ENCODE measurements at places on chromosomes 13 and 19.

GRCh38 chr13:34943436-34944273 is 1.6 kb downstream of the NBEA start:
- no peak for DNase-seq

DNA sequence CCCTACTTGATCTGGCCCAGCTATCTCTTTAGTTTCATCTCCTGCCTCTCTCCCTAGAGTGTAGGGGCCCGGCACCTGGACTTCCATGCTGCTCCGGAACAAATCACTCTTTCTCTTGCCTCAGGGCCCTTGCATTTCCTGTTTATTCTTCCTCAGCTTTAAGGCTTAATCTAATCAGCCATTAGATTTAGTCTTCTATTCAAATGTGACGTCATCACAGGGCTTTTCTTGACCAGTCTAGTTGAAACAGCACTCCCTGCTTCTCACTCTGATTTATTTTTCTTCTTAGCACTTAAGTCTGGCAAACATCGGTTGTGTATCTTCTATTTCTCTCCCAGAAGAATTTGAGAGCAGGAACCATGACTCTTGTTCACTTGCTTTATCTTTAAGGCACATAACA is 564.1 kb downstream of the EFNB2 start:
- DNase-seq = no peak

DNA sequence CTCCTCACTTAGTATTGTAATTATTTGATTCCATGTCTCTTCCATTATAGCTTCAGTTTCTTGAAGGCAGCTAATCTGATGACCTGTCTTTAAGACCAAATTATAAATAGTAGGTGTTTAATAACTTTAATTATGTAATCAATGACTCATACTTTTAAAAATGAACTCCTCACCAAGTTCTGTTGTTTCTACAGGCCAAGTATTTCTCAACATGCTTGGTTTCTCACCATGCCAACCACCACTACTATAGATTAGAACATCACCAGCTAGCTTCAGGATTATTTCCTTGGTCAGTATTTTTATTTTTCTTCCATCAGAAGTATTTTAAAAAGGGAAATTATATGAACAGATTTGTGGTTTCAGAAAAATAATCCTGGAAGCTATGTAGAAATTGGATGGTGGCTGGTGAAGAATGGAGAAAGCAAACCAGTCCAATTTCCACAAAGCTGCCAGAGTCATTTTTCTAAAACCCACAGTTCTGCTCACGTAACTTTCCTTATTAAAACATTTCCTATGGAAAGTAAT is 237.7 kb upstream of the DACH1 start:
- no peak for DNase-seq

DNA sequence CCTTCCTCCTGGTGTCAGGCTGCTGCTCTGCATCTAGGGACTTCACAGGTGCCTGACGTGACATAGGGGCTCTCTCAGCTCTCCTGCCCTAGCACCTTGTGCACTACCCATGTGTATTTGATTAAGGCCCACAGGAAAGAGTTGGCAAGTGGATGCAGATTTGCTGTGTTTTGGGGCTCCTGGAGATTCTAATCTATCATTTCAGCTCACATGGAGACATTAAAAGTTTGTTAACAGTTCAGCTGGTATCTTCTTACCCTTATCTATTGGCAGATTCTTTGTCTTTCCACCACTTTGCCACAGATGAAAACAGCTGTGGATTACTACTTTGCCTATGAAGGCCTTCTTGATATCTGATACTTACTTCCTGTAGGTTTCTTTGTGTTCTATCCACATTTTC is 41.9 kb downstream of the WASF3 start:
- no peak for DNase-seq

GRCh38 chr13:77653301-77653700 is 44.2 kb upstream of the SLAIN1 start:
- no peak for DNase-seq

GRCh38 chr13:43364210-43365038 is 341.0 kb downstream of the DNAJC15 start:
- DNase-seq = no peak

GRCh38 chr19:39194832-39195542 is 1.8 kb upstream of the NCCRP1 start:
- DNase-seq = no peak

DNA sequence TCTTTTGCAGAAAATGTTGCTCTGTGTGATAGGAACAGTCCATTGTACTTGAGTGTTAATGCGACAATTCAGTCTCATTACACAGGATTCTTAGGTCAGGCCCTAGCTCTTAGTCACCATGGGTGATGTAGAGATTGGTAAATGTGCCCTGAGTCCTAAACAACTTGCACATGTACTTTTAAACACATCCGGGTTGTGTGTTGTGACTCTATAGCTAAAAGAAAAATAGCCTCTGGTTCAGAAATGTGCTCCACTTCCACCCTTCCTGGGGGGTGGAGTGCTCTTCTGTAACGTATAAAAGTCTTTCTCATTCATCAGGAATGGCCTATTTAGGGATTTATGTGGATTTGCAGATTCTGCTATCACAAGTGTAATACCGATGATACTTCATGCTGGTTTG is 5.2 kb downstream of the SPATA13 start:
- DNase-seq = no peak

GRCh38 chr19:54160182-54160811 is 776 bp upstream of the LENG1 start:
- no peak for DNase-seq

DNA sequence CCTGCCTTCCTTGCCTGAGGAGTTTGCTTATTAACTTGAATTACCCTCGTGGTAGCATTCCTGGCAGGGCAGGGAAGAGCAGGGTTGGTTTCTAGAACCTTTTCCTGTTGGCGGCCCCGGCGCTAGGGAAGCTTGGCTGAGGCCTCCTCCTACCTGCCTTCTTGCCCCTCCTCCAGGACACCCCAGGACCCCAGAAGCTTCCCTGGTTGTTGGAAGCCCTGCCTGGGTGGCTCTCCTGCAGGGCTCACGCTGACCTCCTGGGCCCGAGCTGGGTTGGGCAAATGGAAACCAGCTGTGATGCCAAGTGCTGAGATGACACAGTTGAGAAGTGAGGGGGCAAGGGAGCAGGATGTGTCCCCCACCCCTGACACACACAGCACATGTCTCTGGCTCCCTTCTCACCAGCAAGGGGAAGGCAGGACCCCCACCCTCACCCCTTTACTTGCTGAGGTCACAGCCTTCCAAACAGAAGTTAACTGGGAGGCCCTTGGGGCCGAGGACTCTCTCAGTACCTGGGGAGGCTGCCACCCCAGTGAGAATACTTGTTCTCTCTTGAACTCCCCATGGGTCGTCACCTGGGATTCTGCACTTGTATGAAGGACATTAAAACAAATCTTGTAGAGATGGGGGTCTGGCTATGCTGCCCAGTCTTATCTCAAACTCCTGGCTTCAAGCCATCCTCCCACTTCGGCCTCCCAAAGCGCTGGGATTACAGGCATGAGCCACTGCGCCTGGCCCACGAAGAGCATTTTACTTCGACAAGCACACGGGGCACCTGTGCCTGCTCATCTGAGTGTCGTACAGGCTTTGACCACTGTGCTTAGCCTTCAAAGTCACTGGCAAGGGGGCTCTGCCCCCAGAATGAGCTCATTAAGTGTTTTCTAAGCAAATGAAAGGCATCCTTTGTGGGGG is 10.5 kb downstream of the CEBPA start:
- no peak for DNase-seq

GRCh38 chr19:42634409-42635232 is 39.9 kb upstream of the CEACAM8 start:
- DNase-seq = no peak

- DNase-seq = no peak
These were observed 545.3 kb upstream of the PCDH20 start for GRCh38 chr13:61960981-61961380.

- no peak for DNase-seq
These were observed 73.9 kb upstream of the OXGR1 start for GRCh38 chr13:97068151-97068550.

GRCh38 chr13:45040622-45041021 is 51.3 kb downstream of the GPALPP1 start:
- DNase-seq = no peak

GRCh38 chr19:8449830-8450229 is 5.1 kb downstream of the HNRNPM start:
- DNase-seq = no peak

- no peak for DNase-seq
These were observed 21.6 kb downstream of the FAM124A start for GRCh38 chr13:51243832-51244231.

- DNase-seq = no peak
These were observed 18.1 kb downstream of the SLC7A1 start for GRCh38 chr13:29577136-29578051.

GRCh38 chr19:54462047-54462654 is 1.4 kb downstream of the LENG9 start:
- no peak for DNase-seq

DNA sequence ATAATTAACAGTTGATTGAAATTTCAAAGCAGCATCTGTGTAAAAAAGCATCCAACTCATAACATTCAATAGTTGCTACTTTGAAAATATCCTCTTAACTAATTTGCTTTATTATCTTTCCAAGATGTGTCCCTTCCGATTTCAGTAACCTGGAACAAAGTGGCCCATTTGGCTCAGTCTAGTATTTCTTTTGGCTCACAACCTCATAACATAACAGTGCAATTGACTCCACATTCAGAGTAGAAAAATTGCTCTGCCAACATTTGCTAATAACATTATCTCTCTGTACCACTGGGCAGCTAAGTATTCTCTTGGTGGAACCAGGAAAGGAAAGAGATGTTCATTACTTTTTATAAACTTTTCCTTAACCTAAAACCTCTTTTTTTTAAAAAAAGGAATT is 571.1 kb upstream of the ARGLU1 start:
- no peak for DNase-seq
